ENCODE measurements at places on chromosomes 16 and 17.

- DNase-seq: no peak
Observed at GRCh38 chr17:61159221-61159814, 240.3 kb upstream of the TBX2 start.

GRCh38 chr17:11997972-11998233 lies 628 bp upstream of the ZNF18 start:
- DNase-seq: no peak

- DNase-seq: no peak
Observed at GRCh38 chr16:83717814-83718213, 90.0 kb upstream of the HSBP1 start.

- no peak for DNase-seq
Observed at GRCh38 chr17:56324676-56325075, 171.4 kb downstream of the ANKFN1 start.

DNA sequence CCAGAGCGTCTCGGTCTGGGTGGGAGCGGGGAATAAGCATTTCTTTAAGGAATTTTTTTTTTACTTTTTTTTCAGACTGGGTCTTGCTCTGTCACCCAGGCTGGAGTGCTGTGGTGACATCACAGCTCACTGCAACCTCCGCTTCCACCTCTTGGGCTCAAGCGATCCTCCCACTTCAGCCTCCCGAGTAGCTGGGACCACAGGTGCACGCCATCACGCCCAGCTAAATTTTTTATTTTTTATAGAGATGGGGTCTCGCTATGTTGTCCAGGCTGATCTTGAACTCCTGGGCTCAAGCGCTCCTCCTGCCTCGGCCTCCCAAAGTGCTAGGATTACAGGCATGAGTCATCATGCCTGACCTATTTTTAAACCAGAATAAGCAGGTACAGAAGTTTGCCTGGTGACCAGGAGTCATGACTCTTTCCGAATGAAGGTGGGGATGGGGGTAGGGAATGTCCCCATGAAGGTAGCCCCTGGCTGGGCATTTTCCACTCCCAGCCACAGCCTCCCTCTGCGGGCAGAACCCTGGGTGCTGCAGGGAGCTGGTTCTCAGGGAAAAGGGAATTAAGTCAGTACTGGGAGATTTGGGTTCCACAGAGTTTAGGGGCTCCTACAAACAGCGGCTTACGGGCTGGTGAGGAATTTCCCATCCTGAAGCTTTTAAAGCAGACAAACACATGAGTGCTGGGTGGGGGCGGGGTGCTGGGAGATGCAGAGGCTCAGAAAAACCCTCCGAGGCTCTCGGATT lies 48.3 kb downstream of the TBC1D16 start:
- DNase-seq: no peak

- DNase-seq: no peak
Observed at GRCh38 chr17:33595828-33596227, 302.7 kb upstream of the ASIC2 start.

DNA sequence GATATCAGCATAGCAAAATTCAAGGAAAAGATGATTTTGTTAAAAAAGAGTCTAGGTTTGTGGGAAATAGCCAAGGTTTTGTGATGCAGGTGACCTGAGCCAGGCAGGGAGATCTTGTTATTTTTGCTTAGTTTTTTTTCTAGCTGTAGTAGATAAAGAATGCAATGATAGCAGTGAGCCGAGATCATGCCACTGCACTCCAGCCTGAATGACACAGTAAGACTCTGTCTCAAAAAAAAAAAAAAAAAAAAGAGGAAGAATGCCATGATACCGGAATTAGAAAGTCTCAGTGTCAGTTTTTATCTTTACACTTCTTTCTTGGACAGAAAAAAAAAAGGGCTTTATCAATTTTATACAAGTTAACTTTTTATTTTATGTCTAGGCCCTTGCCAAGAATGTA lies 27.5 kb downstream of the TMEM238L start:
- DNase-seq: no peak

GRCh38 chr17:66430846-66431795 lies 128.7 kb downstream of the PRKCA start:
- no peak for DNase-seq

DNA sequence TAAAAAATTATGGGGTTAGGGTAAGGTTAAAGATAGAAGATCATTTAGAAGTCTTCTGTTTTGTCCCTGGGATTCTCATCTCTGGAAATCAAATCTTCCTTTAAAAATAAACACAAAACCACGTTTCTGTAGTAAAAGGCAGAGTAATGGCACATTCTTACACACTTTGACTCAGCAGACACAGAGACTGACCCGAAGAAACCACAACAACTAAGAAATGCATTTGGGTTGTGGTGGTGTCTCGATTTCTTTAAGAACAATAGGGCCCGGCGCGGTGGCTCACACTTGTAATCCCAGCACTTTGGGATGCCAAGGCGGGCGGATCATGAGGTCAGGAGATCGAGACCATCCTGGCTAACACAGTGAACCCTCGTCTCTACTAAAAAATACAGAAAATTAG lies 54.9 kb upstream of the MYH10 start:
- DNase-seq: no peak

DNA sequence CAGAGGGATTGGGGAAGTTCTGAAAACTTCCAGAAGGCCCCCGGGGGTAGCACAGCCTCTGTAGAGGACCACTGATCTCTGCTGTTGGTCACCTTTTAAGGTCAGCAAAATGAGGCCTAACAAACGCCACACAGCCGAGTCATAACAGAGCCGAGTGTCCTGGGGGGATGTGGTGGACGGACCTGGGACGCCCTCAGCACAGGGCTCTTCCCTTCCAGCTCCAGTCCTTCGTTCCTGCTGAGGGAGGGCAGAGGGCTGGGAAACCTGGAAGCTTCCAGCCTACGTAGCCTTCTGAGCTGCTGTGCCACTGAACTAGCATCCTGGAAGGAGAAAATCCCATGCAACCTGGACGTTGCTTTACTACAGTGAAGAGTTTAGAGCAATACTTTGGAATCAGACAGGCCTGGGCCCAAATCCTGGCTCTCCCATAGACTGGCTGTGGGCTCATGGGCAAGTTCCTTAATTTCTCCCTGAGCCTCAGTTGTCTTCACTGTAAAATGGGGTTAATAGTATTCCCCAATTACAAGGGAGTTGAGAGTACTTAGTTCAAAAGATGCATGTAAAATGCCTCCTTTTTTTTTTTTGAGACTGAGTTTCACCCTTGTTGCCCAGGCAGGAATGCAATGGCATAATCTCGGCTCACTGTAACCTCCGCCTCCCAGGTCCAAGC lies 34.4 kb upstream of the ZCCHC14 start:
- no peak for DNase-seq

DNA sequence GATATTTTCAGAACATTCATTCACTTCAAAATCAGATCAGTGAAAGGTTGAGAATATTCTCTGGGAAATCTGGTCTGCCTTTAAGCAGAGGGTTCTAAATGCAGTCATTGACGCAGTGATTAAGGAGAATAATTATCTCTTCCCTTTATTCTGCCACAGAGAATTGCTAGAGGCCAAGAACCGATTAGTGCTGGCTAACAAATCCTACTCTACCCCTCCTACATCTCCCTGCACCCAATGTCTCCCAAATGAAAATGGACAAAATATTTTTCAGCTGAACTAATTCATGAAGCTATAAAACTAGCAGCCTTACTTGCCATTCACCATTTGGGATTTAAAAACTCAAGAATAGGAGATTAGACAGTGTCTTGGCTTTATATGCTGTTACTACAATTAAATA lies 185.5 kb upstream of the SOX9 start:
- DNase-seq: no peak

DNA sequence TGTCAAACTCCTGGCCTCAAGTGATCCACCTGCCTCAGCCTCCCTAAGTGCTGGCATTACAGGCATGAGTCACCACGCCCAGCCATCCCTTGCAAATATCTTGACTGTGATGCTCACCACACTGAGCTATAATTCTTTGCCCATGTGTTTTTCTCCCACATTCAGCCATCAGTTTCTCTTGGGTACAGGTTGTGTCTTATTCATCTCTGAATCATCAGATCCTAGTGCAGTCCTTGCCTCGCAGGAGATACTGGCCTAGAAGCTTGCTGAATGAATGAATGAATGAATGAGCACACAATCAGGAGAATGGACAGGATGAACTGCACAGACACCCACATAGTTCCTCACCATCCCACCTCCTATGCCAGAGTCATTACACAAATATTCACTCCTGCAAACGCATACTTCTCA lies 24.4 kb upstream of the ETV4 start:
- no peak for DNase-seq

GRCh38 chr17:6713918-6714271 lies 726 bp upstream of the SLC13A5 start:
- no peak for DNase-seq

GRCh38 chr17:17421346-17422216 lies 55.2 kb upstream of the MED9 start:
- no peak for DNase-seq

DNA sequence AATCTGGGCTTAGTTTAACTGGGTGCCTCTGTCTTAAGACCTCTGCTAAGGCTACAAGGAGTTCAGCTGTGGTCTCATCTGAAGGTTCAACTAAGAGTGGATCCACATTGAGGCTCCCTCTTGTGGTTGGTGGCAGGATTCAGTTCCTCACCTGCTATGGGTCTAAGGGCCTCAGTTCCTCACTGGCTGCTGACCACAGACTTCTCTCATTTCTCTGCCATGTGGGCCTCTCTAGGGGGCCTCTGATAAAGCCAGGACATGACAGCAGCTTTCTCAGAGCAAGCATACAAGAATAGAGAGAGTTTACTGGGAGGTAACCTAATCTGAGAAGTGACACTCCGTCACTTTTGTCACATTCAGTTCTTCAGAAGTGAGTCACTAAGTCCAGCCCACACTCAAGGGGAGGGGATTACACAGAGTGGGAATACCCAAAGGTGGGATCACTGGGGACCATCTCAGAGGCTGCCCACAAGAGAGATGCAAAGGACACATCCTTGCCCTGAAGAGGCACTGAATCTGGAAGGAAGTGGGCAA lies 19.2 kb upstream of the ABAT start:
- DNase-seq: peak; percentile 8

DNA sequence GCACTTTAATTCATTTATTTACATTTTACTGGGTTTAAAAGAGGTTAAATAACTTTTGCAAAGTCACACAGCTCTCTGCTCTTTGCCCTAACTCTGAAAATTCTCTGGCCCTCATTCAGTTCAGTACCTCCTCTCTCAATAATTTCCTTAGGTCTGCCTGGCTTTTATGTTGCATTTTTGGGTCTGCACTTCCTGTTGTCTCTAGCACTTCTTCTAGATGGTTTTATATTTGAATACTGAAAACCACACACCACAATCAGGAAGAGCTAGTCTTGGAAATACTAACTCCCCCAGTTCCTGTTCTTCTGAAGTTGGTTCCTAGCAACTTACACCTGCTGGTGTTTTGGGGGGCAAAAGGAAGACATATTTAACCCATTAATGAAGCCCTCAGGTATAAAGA lies 577.9 kb downstream of the HS3ST4 start:
- no peak for DNase-seq

GRCh38 chr16:59697761-59698160 lies 963.6 kb upstream of the GOT2 start:
- no peak for DNase-seq

DNA sequence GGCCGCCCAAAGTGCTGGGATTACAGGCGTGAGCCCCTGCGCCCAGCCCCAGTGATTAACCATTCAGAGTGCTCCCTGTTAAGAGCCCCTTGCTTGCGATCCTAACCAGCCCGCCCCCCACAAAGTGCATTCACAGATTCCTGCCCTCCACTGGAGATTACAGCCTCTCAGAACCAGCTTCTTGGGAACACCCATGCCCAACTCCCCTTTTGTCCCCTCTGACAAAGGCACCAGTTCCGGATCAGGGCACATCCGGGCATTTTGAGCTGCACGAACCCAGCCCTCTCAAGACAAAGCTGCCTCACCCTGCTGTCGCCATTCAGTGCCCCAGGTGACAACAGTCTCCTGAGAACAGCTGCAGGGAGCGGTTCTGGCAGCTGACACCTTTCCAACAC lies 848 bp upstream of the KRT19 start:
- DNase-seq: no peak
